ENCODE measurements at places on chromosomes 13 and 19.

DNA sequence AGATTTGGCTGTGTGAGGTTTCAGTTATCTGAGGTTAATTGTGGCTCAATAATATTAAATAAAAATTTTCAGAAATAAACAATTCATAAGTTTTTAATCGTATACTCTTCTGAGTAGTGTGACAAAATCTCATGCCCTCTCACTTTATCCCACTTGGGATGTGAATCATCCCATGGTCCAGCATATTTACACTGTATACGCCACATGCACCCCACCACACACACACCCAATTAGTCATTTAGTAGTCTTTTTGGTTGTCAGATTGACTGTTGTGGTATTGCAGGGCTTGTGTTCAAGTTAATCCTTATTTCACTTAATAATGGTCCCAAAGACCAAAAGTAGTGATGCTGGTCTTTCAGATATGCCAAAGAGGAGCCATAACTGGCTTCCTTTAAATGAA is 66.4 kb upstream of the PCDH9 start:
- DNase-seq: no peak

DNA sequence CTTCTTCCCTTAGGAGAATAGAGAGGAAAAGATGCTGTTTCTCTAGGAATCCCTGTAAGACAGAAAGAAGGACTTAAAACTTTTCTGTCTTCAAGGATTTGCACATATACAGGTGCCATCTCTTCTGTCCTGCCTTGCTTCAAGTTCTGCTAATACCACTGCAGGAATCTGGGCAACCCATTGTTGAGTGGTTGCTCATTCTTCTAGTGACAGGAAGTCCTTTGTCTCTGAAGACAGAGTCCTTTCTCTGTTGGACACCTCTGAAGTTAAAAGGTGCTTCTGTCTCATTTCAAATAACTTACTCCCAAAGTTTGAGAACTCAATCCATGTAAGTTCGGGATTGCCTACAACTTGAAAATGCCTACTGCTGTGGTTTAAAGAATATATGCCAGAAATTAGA is 114.4 kb upstream of the TMTC4 start:
- DNase-seq: no peak

- DNase-seq: no peak
Measured at GRCh38 chr13:106506286-106506685, 29.2 kb downstream of the EFNB2 start.

DNA sequence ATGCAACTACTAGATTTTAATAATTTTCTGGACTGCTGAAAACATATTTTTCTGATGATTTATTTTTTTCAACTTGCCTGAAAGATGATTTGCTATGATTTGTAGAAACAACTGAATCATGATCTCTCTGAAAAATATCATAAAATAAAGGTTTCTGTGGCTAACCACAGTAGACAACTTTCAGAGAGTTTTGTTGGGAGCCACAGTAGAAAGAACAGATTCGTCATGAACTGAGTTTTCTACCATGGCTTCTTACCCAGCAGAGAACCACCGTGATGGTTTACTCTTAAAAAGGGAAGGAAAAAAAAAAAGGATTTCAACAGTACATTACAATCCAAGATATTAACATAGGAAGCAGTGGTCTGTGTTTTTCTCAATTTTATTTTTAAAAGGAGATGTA is 18.0 kb downstream of the ZAR1L start:
- no peak for DNase-seq

- DNase-seq: no peak
Measured at GRCh38 chr13:36665630-36666029, 8.2 kb upstream of the SERTM1 start.

DNA sequence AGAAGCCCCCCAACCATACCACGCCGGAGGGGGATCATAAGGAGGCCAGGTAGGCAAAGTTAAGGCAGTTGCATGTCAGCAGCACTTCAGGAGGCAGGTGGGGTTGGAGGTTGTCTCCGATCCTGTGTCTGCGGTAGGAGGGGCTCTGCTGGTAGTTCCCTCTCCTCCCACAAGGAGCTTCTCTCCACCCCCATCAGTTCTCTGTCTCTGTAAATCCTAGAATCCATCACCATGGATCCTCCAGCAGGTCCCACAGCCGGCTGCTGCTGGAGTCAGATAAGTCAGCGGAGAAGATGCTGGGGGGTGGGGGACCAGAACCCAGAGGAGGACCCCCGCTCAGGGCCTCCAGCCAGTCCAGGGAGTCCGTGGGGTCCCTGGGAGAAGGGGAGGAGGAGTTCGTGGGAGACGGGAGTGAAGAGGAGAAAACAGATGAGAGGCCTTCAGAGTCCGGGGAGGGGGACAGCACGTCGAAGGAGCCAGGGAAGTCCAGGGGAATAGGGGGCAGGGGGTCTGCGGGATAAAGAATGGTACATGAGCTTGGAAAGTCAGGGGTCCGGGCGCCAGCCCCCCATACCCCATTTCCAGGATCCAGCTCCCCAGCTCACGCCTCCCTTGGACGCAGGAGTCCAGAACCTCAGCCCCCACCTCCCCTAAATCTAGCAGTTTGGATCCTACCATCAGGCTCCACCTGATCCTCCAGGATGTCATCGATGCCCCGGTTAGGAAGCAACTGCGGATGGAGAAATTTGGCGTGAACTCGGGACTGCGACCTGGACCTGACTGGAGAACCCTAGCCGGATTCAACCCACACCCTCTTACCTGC is 6.3 kb downstream of the MAMSTR start:
- DNase-seq: no peak

DNA sequence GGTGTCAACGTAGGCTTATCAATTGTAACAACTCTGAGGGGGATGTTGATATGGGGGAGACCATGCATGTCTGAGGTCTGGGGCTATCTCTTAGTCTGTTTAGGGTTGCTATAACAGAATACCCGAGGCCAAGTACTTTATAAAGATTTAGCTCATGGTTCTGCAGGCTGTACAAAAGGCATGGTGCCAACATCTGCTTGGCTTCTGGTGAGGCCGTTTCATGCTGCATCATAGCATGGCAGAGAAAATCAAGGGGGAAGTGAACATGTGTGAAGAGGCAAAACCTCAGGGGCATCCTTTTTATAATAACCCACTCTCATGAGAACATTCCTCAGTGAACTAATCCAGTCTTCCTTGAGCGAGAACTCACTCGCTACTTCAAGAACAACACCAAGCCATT is 353.8 kb downstream of the ENOX1 start:
- DNase-seq: no peak

DNA sequence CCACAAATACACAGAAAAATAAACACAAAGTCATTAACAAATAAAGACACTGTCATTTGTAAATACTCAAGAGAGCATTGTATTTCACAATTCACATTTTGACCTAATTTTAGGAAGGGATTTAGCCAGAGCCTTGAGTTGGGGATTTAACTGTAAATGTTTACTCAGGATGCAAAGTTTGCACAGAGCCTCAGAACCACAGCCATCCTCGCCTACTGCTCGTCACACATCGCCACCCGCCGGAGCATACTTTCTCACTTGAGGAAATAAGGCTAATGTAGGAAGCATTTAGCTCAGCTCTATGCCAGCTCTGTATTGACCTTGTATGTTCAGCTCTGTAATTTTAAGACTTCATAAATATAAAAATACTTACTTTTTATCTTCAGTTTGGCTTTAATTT is 442.7 kb downstream of the OXGR1 start:
- DNase-seq: no peak

All from left forelimb (tissue), 1 donor.